ENCODE measurements at places on chromosomes 13 and 19. TPM values are rescaled to one million over a fixed set of nuclear protein-coding genes. Genes with fewer than 3 reads are reported as not detected.

GRCh38 chr13:38519229-38519911, 167.5 kb upstream of the FREM2 start:
- no peaks in the 10 kb centered on the region for H3K36me3 ChIP-seq
- H3K4me1 ChIP-seq = no peaks in the 10 kb centered on the region
- no peak overlapping the region for H3K27ac ChIP-seq

HCN2 gene
- total RNA-seq = 0.84 TPM

DNA sequence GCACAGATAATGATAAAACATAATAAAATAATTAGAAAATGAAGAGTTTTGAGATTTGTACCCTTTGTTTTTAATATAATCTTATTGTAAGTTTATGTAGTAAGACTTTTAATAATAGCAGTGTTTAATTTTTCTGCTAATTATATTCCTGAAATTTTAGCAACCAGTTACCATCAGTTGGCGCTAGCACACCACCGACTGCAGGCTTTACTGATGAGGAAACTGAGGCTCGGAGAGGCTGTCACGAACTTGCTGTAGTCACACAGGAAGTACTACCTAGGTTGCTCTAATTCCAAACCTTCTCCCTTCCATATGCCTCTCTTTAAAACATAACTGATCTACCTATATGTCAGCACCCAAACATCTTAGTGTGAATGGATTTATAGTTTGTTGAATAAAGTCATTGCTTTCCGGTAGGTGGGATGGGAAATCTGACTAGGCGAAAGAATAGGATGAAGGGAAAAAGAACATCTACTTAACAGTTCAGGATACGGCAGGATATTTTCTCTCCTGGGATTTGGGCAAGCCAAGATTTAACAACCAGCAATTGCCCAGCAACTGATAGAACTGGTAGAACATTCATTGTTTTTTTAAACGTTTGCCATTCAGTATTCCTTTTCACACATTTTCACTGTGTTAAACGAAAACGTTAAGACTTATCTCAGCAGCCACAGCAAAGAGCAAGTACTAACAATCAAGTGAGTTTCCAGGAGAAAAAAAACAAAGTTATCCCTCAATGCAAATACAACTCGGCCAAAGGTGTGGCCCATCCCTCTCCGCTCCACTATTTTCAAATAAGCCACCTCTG, 822 bp upstream of the RFXAP start:
- no peaks in the 10 kb centered on the region for H3K27me3 ChIP-seq
- DNase-seq = no peak
- H3K27ac ChIP-seq = no peak overlapping the region
- peaks cover 28% of the 10 kb centered on the region for H3K4me1 ChIP-seq

DNA sequence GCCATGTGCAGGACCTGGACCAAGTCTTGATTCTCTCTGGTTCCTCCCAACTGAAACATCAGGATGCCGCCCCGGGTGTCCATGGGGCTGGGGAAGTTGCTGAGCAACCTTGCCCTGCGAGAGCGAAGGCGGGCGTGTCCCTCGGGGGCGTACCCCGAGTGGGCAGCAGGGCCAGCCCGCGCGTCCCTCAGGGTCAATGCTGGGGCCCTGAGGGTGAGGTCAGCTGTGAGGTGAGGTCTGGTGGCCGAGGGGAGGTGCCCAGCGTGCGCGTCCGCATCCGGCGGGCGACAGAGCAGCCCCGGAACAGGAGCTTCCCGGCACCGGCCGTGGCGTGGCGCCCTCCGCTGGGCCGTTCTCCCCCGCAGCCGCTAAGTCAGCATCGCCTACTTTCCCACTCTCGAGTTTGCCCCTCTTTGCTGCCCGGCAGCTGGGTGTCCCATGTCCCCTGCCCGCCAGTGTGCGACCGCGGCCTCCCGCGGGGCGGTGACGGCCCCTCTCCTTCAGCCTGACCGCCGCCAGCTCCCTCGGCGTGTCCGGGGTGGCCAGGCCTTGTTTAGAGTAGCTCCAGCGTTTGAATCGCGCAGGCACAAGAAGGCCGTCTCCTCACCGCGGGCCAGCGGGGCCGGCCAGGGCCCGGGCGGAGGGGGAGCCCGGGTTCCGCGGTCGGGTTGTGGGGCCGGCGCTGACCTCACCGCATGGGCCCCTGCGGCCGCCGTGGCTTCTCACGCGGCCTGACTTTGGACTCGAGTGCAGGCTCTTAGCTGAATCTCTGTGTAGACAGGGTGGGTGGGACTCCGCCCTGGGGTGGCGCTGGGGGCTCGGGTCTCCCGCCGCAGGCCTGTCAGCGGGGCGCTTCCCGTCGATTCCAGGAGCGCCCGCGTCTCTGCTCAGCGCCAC, 33.0 kb downstream of the GJA3 start:
- no peak overlapping the region for H3K27ac ChIP-seq
- peak; percentile 63 for DNase-seq
- H3K36me3 ChIP-seq = no peaks in the 10 kb centered on the region
- H3K27me3 ChIP-seq = peaks cover 29% of the 10 kb centered on the region
- H3K4me1 ChIP-seq = peaks cover 6% of the 10 kb centered on the region
- H3K4me3 ChIP-seq = peak overlapping the region; percentile 59

- DNase-seq = no peak
- H3K27me3 ChIP-seq = no peaks in the 10 kb centered on the region
- H3K4me1 ChIP-seq = peaks cover 20% of the 10 kb centered on the region
- no peaks in the 10 kb centered on the region for H3K36me3 ChIP-seq
- H3K4me3 ChIP-seq = no peak overlapping the region
- H3K27ac ChIP-seq = no peak overlapping the region
These were observed 149.0 kb upstream of the SOX1 start for GRCh38 chr13:111917901-111918300.

GRCh38 chr13:89066868-89067466, 1395.8 kb downstream of the SLITRK5 start:
- peak; percentile 14 for DNase-seq
- H3K27me3 ChIP-seq = no peaks in the 10 kb centered on the region
- H3K4me1 ChIP-seq = no peaks in the 10 kb centered on the region
- no peaks in the 10 kb centered on the region for H3K36me3 ChIP-seq

DNA sequence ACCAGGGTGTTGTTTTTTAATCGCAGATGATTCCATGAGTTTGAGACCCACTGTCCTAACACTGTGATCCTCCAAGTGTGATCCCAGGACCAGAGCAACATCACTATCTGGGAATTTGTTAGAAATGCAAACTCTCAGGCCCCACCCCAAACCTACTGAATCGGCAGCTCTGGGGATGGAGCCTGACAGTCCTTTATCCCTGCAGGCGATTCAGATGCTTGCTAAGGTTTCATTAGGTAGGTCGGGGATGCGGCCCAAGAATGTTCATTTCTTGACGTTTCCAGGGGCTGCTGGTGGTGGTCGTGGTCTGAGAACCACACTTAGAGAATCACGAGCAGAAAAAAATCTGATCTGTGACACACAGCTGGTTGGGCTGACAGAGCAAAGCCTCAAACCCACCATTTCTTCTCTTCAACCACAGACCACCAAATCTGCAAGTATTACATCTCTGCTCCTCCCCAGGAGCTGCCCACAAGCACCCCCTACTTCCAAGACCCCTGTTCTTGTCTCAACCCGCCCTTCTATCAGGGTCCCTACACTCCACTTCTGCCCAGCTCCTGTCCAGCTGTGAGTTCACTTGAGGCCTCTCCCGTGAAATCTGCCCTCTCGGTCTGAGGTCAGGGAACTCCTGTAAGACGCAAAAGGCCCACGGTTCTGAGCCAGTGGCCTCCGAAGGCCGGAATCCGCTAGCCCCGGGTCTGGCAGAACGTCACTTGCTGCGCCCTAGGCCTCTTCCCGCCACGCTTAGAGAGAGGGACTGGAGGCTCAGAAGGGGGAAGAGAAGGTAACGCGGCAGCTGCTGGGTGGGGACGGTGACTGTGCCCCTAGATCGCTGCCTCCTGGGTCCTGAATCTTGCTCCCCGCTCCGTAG, 1.1 kb upstream of the FARP1 start:
- peaks cover 36% of the 10 kb centered on the region for H3K4me1 ChIP-seq
- H3K27ac ChIP-seq = peak overlapping the region; percentile 31
- peak overlapping the region; percentile 87 for H3K4me3 ChIP-seq
- no peak for DNase-seq

AZU1 gene
- total RNA-seq = 0.68 TPM

SERP2 gene
- 14.0 TPM for total RNA-seq

GRCh38 chr13:80751854-80752253, 410.9 kb upstream of the SPRY2 start:
- DNase-seq = no peak
- H3K4me3 ChIP-seq = no peak overlapping the region
- H3K27me3 ChIP-seq = no peaks in the 10 kb centered on the region
- peaks cover 4% of the 10 kb centered on the region for H3K36me3 ChIP-seq

All from neural crest cell (in vitro differentiated cells).